ENCODE measurements at places on chromosomes 1 and 21. TPM values are rescaled to one million over a fixed set of nuclear protein-coding genes. Genes with fewer than 3 reads are reported as not detected.

LCE1D gene
- total RNA-seq = not detected

STIL gene
- 3.8 TPM for total RNA-seq

LCE1F gene
- not detected for total RNA-seq

ADGRL2 gene
- 166 TPM for total RNA-seq

CASZ1 gene
- 5.7 TPM for total RNA-seq

NBPF26 gene
- total RNA-seq = 7.0 TPM

NEK7 gene
- 48.6 TPM for total RNA-seq

CRB1 gene
- total RNA-seq = 0.15 TPM

ARHGEF16 gene
- 1.5 TPM for total RNA-seq

CHI3L2 gene
- not detected for total RNA-seq

DEPDC1 gene
- total RNA-seq = 2.1 TPM

CLEC20A gene
- total RNA-seq = not detected

TRIM67 gene
- total RNA-seq = 0.58 TPM

FABP3 gene
- total RNA-seq = not detected

OR2T2 gene
- not detected for total RNA-seq

E2F2 gene
- total RNA-seq = 0.82 TPM

FGR gene
- not detected for total RNA-seq

SPRR3 gene
- total RNA-seq = not detected

AADACL3 gene
- total RNA-seq = not detected

WDR64 gene
- not detected for total RNA-seq

C1orf115 gene
- 20.4 TPM for total RNA-seq

ETS2 gene
- total RNA-seq = 102 TPM
